ENCODE measurements at places on chromosomes 2 and 18.

DNA sequence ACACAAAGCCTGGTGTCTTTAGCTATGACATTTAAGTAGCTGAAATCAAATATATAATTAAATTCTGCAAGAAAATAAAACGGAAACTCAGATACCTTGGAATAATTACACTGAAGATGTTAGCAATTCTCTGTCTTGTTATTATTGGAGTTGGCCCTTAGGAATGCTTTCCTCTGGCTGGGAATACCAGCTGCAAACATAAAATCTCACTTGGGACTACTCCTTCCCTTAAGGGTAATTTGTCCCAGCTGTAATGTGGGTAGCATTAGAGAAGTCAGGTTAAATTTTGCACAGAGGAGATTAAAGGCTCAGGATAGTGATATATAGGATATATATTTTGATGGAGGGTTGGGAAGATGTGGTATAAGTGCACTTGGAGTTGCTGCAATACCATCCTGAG, 37.3 kb upstream of the GRP start:
- no peak for DNase-seq

DNA sequence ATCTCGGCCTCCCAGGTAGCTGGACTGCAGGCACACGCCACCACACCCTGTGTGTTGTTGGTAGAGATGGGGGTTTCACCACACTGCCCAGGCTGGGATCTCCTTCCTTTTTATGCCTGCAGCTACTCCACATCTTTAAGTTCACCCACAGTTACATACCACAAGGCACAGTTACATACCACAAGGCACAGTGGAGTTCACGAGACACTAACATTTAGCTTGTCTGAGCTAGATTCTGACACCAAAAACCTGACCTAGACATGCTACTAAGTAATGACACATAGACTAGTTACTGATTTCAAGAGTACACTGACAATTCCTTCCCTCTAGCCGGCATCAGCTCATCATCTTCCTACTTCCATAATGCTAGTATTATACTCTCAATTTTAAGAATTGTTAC, 4.3 kb downstream of the POLR2D start:
- no peak for DNase-seq

- DNase-seq: no peak
Measured at GRCh38 chr2:48250474-48250844, 279.5 kb upstream of the STON1 start.

GRCh38 chr2:23654756-23655155, 269.8 kb downstream of the KLHL29 start:
- no peak for DNase-seq

DNA sequence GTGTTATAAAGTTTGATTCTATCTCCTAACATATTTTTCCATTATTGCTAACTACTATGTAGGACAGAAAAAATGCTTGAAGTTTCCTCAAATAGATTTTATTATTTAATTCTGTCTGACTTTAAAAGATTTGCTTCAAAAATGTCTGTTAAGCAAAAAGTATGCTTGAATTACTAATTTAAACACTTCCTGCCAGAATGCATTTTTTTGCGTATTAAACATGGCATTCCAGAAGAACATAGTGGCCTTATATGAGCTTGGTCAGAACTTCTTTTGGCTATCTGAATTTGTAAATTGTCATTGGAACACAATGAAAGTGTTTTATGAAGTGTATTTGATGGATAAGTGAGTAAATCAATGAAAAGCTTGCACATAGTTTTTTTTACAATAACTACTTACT, 37.8 kb downstream of the MBD5 start:
- DNase-seq: no peak

DNA sequence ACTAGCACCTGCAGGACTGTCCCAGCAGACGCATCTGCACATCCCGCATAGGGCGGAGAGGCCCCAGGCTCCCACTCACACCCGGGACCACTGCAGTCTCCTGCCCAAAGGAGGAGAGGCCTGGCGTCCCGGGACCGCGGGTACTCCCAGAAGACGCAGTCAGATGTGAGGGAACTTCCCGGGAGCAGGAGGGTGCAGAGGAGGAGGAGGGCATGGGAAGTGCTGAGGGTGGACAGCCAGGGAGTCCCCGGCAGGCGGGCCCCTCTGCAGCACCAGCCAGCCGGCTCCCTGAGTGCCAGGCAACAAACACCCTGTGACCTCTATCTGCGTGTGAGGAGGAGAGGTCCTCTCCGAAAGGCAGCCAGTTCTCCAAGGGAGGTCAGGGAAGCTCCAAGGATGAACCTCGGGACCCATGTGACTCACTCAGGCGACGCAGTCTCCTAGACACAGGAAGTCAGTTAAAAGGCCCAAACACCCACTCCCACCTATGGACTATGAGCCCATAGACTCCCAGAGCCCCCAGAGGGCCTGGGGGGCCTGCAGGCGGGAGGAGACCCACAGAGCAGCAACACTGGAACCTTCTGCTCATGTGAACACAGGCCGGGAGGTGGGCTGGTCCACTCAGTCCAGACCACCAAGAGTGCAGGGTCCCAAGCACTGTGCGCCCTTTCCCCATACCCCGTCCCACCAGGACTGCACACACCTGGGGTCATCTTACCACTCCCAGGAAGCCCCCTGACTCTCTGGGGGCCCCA, 4.2 kb downstream of the PXDN start:
- DNase-seq: no peak

GRCh38 chr2:170573671-170574070, 141.5 kb upstream of the SP5 start:
- DNase-seq: no peak

Measured in fibroblast of skin of left biceps (primary cell).